ENCODE measurements at places on chromosomes 3 and 15. TPM values are rescaled to one million over a fixed set of nuclear protein-coding genes. Genes with fewer than 3 reads are reported as not detected.

RPL39L gene
- 154 TPM for total RNA-seq

ZPLD1 gene
- not detected for total RNA-seq

ACSBG1 gene
- not detected for total RNA-seq

ACOX2 gene
- 2.2 TPM for total RNA-seq

PIF1 gene
- total RNA-seq: 15.1 TPM

GRCh38 chr3:68057637-68058320 lies 403.4 kb upstream of the SUCLG2 start:
- DNase-seq: no peak

- DNase-seq: no peak
These were observed 6.1 kb downstream of the CRTAP start for GRCh38 chr3:33119891-33120290.

DNA sequence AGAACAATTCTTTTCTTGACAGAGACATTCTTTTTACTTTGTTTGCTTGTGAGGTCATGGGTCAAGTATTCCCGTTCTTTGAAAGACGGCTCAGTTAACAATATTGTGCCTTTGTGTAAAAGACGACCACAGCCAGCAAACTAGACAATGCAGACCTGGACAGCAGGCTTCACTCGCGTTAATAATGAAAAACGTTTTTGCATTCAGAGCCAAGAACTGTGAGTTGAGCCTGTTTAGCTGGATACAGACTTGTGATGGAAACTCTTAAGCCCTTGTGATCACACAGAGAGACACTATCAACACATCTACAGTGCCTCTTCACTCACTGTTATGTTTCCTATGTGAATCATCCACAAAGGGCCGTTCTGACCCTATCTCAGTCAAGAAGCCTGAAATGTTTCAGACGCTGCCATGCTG lies 37.3 kb upstream of the CMTM7 start:
- peak; percentile 30 for DNase-seq

DNA sequence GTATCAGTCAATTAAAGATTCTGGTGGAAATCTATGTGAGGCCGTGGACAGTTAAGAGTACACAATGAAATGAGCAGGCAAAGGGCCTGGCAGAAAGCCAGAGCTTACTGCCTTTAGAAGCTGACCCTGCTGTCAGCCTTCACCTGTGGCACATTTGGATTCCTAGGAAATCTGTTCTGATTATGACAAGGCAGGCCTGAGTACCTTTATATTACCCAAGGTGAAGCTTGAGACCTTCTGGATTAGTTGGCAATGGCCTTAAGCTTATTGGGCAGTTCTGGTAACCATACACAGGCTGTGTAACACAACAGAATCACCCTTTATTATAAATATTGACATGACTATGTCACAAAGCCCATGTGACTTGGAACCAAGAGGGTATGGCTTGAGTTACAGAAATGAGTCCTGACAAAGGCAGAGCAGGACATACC lies 43.2 kb downstream of the NBEAL2 start:
- no peak for DNase-seq

DNA sequence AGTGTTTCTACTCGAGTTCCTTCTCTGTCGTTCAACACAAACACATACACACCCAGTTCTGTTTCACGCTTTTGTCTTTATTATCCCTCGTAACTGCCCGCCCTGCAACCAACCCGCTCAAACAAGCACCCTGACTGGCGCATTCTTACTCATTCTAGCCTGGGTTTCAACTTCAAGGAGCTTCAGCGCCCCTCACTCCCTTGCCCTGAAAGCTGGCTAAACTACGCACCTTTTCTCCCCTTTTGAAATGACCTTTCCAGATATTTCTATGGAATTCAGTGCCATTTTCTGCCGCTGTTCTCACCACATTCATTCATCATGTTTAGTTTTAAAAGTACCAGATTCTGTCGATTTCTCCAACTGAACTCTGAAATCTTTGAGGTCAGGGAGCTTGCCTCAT lies 653 bp upstream of the MFSD1 start:
- no peak for DNase-seq

DNA sequence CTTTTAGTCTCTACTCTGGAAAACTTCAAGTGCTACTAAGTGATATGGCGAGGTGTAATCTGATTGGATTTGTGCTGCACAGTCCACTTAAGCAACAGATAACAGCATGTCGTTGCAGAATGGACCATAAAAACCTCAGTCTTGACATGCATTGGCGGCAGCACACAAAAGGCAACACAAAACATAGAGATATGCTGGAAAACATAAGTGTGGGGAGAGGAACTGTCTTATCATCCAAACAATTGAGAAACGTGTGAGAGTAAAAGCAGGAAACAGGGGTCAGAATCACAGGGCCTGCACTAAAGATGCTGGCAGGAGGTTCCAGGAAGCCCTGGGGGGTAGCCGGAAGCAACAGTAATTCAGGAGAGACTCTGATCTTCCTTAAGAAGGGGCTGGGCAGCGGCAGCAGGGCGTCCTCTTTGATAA lies 82.1 kb downstream of the CGNL1 start:
- no peak for DNase-seq

DNA sequence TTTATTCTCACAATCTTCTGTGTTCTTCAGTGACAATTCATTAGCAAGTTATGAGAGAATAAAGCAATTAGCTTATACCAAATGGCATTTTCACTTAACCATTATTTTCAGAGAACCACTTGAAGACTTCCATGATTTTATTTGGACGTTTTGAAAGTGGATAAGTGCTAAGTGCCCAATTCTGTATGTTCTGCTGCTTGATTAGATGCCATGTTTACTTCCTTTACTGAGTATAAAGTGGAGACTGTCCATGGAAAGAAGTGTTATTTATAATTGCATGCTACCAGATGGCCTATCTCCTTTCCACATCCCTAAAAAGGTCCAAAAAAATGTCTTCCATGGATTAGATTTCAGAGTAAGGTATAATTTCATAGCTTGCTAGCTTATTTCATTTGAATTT lies 69.6 kb downstream of the SUMF1 start:
- no peak for DNase-seq

- no peak for DNase-seq
These were observed 40.1 kb downstream of the ANAPC13 start for GRCh38 chr3:134445636-134446035.

GRCh38 chr15:45777781-45778180 lies 143.0 kb downstream of the SQOR start:
- no peak for DNase-seq

GRCh38 chr15:86568378-86568777 lies 488.7 kb downstream of the AGBL1 start:
- no peak for DNase-seq

- DNase-seq: no peak
These were observed 195.1 kb downstream of the UBE3A start for GRCh38 chr15:25243800-25244097.

DNA sequence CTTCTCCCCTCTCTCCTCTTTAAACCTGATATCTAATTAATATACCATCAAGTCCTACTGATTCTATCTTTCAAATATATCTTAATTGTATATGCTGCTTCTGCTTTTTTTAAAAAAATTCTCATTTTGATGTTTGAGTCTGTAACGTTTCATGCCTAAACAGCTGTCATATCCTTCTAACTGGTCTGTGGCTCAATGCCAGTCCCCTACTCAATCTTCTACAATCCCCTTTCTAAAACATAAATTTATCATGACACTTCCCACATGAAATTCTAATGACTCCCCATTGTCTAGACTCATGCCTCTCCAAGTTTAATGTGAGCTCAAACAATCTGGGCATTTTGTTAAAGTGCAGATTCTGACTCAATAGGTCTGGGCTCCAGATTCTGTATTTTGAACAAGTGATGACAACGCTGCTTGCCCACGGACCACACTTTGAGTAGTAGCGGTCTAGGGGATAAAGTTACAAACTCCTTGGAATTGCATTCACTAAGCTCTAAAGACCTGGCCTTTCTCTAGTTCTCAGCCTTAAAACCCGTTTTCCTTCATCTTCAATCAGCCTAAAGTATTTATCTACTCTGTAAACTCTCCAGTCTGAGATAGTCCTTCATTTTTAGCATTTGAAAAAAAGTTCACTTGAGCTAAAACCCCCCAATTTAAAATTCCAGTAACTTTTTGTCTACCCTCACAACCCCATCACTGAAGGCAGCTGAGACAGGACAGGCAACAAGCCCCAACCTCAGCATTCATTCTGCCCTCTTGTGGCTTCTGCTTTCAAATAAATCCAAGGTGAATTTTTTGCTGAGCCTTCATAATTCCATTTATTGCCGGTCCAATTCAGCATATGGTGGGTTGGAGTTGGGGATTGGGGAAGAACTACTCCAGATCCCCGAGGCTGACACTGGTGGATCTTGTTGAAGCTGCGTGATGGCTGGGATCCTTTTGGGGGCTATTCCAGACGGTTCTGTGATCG lies 88.1 kb upstream of the THRB start:
- no peak for DNase-seq

DNA sequence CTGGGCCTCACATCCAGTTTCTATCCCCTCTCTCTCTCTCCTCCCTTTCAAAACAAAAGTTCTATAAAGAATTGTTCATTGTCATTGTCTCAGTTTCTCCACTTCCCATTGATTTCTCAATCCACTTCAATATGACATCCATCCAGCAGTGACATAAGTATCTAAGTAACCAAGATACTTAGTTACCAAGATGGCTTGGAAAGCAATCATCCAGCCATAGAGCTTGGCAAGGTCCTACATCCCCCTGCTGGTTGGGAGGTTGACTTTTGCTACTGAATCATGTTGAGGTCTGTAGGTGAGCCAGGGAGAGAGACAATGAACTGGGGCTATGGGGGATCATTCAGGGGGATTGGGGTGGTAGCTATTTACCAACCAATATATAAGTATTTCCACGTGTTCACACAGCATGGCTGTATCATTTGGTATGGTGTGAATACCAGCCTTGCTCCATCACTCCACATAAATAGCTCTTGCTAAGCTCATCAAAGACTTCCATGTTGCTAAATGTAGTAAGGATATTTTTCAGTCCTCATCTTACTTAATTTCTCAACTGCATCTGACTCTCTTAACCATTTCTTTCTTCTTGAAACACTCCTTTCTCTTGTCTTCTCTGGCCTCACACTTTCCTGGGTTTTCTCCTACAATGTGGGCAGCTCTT lies 58.8 kb upstream of the NTRK3 start:
- no peak for DNase-seq

DNA sequence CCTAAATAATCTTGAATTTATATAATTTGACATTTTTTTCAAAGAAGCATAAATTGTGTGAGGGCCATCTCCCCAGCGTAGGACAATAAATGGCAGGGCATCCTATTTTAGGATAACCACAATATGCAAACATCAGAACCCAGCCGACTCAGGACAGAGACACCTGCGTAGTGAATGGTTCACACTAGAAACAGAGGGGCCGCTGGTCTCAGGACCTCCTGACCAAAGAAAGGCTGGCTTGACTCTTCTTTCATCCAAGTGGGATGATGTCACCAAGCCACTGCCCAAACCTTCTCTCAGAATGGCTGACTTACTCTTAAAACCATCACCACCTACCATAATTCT lies 162.1 kb downstream of the FOXP1 start:
- no peak for DNase-seq

GRCh38 chr15:45640616-45641015 lies 5.8 kb downstream of the SQOR start:
- DNase-seq: peak; percentile 78

DNA sequence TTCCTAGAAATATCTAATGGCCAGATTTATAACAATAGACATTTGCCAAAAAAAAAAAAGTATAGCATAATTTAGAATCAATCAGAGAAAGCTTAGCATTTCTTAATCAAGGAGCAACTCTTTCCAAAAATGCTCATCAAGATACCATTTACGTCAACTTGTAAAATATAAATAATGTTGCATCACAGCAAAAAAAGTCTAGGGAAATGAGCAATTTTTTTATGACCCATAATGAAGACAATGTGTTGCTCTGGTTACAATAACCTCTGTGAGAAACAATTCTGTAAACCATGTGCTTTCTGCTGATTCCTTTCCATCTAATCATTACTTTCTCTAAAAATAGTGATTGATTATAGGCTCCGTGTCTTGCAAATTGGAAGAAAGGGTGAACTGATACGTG lies 36.3 kb downstream of the KBTBD8 start:
- no peak for DNase-seq

DNA sequence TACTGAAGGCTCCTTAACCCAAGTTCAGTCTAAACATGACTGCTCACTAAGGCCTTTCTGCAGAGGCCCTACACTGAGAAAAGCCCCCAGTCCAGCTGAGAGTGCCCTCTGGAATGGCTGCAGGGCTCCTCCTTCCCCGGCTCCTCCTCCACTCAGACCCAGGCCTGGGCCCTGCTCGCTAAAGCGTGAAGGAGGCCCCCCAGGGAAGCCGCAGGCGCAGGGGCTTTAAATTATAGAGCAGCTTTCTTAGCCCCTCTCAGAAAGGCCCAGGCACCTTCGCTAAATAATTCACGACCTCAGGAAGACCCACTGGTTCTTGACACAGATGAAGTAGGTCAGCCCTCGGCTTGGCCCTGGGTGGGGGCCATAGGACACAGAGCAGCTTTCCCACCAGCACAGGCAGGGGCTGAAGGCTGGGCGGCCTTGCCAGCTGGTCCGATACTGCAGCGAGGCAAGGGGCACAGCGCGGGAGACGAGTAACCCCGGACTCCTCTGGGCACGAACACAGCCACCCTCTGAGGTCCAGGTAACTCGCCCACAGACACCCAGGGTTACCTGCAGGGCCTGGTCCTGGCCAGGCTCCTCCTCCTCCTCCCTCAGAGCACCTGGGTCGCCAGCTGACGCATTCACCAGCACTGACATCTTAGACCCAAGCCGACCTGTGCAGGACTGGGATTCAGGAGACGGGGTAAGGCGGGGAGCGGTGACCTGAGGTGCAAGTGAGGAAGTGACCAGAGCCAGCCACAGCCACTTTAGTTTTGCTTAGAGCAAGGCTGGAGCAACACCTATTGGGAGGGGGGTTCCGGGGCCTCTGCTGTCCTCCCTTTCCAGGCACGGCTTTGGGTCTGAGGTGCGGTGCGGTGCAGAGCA lies 36.9 kb downstream of the RBPMS2 start:
- no peak for DNase-seq

GRCh38 chr3:122389892-122390291 lies 5.9 kb downstream of the FAM162A start:
- DNase-seq: no peak

- no peak for DNase-seq
These were observed 53.7 kb upstream of the KY start for GRCh38 chr3:134704556-134704955.

DNA sequence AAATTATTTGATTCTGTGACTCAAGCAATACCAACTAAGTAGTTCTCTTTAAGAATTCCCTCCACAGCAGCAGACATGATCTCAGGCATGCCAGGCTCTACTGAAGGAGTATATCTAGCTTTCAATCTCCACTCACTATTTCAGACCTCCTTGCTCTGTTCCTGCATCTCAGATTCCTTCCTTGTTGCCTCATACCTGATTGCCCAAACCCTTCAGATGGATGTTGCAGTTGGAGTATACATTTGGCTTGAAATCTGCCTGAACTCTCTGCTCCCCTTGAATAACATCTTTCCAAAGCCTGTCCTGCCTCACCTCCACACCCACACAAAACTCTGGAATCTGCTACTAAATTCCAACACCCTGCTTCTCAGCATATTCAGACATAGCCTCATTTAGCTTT lies 19.8 kb upstream of the TM4SF4 start:
- DNase-seq: no peak

All from A172 (cell line).